Stimulated activated CD8-positive, alpha-beta memory T cell treated with anti-CD3 and anti-CD28 coated beads, Interleukin-4, amount 100 ng/mL, for 1 hour (primary cell): ENCODE measurements at places on chromosomes 5 and 9.

DNA sequence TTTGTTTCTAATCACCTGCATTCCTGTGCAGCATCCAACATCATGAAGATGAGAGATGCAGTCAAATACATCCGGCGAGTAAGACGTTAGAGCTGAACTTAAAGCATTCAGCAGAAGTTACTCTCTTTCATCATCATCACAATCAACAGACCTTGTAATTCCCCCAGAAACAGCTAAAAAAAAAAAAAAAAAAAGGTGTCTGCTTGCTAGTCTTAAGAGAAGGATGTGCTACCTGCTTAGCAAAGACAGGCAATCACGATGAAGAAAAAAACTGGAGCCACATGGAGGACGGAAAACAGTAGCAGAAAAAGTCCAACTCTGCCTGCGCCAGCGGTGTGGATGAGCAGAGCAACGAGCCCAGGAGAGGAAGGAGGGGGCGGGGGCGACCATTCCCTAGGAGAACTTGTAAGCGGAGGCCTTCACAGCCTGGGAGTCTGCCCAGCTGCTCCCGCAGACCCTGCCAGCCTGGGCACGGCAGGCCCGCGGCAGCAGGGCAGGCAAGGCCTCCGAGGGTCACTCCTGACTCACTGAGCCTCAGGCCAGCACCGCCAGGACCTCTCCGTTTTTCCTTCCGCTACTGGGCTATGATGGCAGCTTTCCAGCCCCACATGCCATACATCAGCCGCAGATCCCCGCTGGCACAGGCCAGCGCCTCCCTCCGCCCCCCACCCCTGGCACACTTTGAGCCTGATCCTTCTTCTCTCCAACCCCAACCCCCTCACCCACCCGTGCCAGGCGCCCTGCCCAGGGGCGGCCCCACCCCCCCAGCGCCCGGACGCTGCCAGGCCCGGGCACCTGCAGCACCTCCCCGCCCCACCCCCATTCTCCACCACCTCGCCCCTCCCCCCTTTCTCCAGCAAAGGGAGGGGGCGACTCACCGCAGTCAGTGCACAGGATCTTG is 1.4 kb downstream of the NRG2 start:
- no peak for DNase-seq

- DNase-seq = no peak
Observed at GRCh38 chr5:153939101-153939500, 99.6 kb downstream of the FAM114A2 start.

DNA sequence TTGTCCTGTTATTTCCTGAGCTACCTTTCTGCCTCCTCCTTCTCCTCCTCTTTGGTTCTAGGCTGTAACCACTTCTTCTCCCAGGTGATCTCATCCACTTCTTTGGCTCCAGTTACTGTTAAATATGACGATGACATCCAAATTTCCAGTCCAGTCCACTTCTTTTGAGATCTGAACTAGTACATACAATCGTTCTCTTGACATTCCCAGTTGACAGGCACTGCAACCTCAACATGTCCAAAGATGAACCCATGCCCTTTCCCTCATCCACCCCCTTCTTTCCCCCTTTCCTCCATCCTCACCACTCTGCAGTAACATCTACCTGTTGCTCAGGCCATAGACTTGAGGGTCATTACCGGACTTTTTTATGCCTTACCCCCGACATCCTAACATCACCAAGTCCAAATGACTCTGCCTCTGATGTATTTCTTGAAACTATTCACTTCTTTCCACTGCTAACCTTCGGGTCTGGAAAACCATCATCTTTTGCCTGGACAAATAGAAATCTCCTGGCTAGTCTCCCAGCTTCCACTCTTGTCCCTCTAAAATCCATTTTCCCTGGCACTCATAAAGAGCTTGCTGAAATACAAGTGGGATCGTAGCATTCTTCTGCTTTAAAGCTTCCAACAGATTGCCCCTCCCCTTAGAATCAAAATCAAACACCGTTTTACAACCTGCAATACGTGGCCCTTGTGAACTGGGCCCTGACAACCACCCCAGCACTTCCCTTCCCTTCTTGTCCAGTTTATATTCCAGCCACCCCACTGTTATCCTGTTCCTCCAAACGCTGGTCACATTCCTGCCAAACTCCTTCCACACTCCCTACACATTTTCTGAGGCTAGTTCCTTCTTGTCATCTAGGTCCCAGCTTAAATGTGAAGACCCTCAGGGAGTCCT is 31.5 kb downstream of the KLF9 start:
- no peak for DNase-seq

- no peak for DNase-seq
Observed at GRCh38 chr5:151786468-151786867, 14.7 kb downstream of the G3BP1 start.

DNA sequence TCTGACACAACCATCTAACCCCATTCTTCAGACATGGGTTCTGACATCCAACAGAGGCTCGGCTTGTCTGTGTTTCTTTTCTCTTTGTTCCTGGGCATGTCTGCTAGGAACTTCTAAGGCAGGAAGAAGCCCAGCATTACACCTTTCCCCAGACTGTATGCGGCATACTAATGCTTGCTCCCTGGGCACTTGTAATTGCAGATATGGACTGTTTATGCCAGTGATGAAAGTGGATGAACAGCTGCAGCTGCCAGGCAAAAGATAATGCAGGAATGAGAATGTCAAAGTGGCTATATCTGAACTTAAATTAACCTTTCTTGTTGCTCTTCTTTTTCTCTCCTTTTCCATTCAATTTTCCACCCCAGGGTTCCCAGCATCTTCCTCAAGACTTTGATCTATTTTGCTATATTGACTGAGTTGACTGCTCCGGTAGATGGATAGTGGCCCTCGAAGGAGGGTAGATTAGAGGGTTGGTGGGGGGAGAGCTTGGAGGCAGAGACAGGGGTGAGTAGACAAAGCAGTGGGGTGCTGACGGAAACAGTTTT is 344.4 kb downstream of the MAN2A1 start:
- no peak for DNase-seq

DNA sequence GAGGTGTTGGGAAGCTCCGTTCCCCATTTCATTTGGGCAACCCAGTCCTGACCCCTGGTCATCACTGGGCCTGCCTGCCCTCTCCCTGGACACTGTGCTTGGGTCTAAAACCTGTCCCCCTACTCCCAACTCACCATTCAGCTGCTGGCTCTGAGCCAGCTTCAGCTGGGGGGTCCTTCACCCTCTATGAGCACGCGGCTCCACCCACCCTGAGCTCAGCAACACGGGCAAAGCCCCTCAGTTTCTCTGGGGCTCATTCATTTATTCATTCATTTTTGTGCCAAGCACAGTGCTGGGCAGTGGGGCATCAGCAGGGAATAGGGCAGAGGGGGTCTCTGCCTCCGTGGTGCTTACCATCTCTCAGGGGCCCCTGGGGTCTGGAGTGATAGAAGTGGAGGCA is 199.8 kb upstream of the MVB12B start:
- DNase-seq = no peak

DNA sequence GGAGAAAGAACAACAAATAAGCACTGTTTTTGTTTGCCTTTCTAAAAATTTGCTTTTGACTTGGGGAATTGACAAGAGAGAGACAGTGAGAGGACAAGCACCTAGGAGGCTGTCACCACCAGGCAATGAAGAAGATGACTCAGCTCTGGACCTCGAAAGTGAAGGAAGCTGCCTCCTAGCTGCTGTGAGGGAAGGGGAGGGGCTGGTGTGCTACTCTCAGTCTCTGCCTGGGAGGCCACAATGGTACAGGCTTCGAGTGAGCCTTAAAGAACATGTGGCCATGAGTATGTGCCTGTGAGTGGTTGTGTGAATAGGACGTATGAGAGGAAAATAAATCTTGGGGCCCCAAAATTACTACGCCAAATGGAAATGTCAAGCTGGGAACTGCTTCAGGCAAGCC is 7.1 kb upstream of the PLK2 start:
- DNase-seq = no peak

GRCh38 chr9:13291718-13292117 is 12.2 kb upstream of the MPDZ start:
- no peak for DNase-seq

DNA sequence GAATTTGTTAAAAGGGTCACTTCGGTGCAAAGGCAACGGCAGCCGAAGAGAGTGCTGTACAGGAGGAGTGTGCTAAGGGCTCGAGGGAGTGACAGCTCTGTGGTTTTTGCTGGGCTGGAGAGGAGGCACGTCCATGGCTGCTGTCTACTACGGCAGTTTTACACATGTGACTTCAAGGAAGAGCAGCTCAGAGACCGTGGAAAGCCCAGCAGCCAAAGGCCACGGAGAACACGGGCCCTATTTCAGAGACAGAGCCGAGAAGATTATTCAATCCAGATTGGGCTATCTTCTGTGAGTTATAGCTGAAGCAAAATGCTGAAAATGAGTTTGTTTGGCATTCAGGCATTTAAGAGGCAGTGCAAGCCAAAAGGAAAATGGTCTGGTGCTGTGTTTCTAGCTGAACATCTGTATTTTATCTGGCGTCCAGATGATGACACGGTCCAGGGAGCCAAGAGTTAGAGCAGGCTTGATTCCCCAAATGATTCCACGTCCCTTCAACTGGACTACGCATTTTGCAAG is 96.4 kb downstream of the RFK start:
- DNase-seq = no peak

- no peak for DNase-seq
Observed at GRCh38 chr5:147170603-147171002, 64.2 kb upstream of the STK32A start.

GRCh38 chr5:119512277-119512676 is 60.0 kb downstream of the HSD17B4 start:
- no peak for DNase-seq

DNA sequence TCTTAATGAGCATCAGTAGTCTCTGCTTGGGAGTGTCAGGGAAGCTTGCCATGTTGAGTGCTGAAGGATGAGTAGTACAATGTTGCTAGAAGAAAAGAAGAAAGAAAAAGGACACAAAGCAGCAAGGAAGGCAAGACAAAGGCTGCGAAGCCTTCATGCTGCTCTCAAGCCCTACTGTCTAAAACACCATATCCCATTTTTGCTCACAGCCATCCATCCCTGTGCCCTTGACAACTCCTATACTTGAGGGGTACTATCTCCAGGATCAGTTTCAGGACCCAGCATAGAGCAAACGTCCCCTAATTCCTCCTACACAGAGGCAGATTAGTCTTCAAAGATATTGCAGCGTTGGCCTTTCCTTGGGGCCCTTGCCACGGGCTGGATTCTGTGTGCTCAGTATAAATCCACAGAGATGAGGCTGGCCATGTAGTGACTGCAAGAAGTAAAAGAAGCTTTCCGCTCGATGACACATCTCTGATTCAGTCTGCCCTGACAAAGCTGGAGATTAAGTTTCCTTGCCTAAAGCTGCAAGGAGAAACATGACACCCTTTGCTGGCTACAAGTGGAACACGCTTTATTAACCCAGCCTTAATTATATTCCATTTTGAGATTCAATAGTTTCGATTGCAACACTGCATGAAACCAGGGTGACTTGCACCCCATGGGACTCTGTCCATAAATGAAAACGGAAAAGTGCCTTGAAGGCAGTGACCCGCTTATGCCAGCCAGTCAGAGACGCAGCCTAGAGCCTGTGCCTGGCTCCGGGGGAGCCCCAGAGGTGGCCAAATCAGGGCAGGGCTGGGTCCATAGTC is 304.6 kb downstream of the ACTL7B start:
- no peak for DNase-seq

- no peak for DNase-seq
Observed at GRCh38 chr5:88821161-88821560, 61.8 kb downstream of the MEF2C start.

DNA sequence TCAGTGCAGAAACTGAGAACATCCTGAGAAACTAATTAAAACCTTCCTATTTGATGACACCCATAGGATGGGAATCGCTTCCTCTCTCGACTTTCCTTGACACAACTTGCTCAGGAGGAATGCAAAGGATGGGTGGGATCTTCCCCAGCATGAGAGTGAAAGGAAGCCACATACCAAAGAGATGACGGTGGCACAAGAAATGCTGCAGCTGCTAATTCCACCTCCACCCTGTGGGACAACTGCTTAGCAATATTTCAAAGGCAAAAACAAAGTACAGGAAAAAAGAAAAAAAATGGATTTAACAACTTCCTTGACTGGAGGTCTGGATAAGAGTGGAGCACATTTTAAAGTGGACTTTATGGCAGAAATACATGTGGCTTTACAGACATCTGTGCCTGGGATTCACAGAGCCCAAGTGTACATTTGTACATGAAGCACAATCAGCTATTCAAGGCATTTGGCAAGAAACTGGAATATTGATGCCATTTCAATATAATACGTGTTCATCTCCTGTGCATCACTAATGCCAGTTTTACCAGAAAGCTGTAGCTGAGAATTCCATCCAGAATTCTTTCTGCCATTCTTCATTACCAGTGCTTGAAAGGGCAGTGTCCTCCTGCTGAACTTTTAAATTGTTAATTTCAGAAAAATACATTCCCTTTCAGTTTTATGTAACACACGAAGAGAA is 359.2 kb upstream of the ACTBL2 start:
- no peak for DNase-seq

- DNase-seq = no peak
Observed at GRCh38 chr9:80500300-80500699, 928.5 kb downstream of the TLE4 start.

DNA sequence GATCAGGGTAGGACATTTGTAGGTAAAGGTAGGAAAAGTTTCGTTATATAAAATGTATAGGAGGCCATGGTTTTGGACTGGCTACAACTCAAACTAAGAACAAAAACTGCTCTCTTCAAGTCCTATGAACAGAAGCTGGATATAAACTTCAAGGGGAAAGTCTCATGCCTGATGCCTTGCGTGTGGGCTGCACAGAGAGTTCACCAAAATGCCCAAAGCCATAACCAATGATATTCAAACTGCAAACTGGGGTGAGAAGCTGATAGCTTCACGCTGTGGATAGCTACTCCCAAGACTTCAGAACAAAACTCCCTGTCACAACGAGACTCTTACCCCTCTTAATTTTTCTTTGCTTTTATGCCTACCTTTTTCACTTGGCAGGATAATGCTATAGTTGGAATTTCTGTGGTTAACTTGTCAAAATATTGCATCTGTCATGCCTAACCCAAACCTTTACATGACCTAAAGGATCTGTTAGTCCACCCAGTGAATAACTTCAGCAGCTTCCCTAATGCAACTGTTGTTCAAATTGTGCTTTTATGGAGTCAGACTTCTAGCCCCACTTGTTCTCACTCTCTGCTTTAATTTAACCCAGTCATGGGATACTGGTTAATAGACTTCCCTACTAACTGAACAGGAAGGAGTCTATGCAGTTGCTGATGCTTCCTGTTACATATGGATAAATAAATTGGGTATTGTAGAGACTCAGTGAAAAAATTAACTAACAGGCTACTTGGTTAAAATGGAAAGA is 71.9 kb downstream of the SFXN1 start:
- no peak for DNase-seq

DNA sequence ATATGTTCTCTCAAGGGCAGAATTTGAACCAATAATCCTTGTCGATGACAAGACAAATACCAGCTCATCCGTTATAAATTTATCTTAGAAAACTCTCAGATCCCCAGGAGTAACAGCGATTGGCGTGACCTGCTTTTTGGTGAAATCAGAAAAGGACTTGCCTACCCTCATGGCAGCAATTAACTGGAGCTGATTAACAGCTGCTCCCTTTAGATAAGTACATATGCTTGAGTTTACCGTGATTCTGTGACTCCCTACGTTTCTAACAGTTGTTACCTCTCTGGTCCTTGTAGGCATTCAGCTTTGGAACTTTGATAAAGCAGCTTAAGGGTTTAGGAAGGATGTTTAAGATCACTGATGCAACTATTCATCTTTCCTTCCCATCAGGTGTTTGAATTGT is 2.6 kb downstream of the INVS start:
- DNase-seq = no peak

GRCh38 chr9:38081356-38082108 is 12.5 kb upstream of the SHB start:
- DNase-seq = no peak
